Pulmonary artery endothelial cell (primary cell): ENCODE measurements at places on chromosomes 4 and X. TPM values are rescaled to one million over a fixed set of nuclear protein-coding genes. Genes with fewer than 3 reads are reported as not detected.

DDX53 gene
- not detected in 2 replicates for total RNA-seq

BST1 gene
- 19.2 and 23.8 TPM in 2 replicates for total RNA-seq

MFAP3L gene
- 0.20 and 0.21 TPM in 2 replicates for total RNA-seq

VAMP7 gene
- 45.2 and 46.3 TPM in 2 replicates for total RNA-seq

CCNB3 gene
- 0.18 and 0.20 TPM in 2 replicates for total RNA-seq

PAGE4 gene
- not detected in 2 replicates for total RNA-seq

C4orf50 gene
- total RNA-seq, result not detected in 2 replicates

GCNA gene
- total RNA-seq, result 0.59 and 2.3 TPM in 2 replicates

RAB41 gene
- not detected in 2 replicates for total RNA-seq

NAT8L gene
- 0.07 and 0.20 TPM in 2 replicates for total RNA-seq

MTMR8 gene
- total RNA-seq, result 0.63 and 1.2 TPM in 2 replicates

TGIF2LX gene
- total RNA-seq, result not detected in 2 replicates
